IMR-90 (cell line): ENCODE measurements at places on chromosomes 5 and 9. TPM values are rescaled to one million over a fixed set of nuclear protein-coding genes. Genes with fewer than 3 reads are reported as not detected.

Gene RALGDS
- total RNA-seq, result 12.2 and 13.1 TPM in 2 replicates

- DNase-seq, result no peak
These were observed 3.1 kb downstream of the CYSTM1 start for GRCh38 chr5:140178086-140178410.

Gene SLC46A2
- total RNA-seq, result not detected in 2 replicates

Gene MIGA2
- total RNA-seq, result 9.7 and 12.5 TPM in 2 replicates

DNA sequence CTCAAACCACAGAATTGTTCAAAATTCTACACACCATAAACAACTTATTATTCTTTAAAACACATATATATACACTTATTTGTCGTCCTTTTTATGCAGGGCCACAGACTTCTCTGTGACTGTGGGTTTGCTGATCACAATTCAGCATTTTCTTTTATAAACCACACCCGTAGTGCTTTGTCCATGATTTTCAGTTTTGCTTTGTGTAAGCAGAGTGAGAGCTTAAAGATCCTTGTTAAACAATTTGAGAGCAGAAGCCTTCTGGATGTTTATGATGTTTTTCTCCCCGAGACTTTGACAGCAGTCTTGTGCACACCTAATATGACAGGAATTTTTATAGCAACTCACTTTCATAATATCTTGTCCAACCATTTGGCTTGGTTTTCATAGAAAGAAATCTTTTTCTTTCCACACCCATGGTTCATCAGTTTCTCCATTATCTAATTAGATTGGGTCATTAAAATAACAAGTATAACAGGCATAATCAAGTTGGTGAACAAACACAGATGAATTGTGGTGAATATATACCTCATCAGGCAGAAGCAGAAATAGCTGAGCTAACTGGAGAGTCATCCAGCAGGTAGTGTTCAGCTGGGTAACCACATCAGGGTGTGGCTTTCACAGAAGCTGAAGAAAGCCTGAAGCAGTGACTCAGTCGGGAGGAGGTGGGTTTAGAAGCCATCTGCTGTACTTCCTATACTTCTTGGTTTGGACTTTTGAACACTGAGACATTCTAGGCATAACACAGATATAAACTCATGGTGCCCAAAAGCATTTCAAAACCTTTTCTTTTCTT is 232.8 kb downstream of the DOCK8 start:
- peak; percentile 8 for DNase-seq

GRCh38 chr5:33891788-33892619 is at the start of gene ADAMTS12:
TSS of gene ADAMTS12 (minus strand) at chr5:33891990. CDS start at chr5:33891856, 134 bp downstream.
- DNase-seq, result peak; percentile 77

DNA sequence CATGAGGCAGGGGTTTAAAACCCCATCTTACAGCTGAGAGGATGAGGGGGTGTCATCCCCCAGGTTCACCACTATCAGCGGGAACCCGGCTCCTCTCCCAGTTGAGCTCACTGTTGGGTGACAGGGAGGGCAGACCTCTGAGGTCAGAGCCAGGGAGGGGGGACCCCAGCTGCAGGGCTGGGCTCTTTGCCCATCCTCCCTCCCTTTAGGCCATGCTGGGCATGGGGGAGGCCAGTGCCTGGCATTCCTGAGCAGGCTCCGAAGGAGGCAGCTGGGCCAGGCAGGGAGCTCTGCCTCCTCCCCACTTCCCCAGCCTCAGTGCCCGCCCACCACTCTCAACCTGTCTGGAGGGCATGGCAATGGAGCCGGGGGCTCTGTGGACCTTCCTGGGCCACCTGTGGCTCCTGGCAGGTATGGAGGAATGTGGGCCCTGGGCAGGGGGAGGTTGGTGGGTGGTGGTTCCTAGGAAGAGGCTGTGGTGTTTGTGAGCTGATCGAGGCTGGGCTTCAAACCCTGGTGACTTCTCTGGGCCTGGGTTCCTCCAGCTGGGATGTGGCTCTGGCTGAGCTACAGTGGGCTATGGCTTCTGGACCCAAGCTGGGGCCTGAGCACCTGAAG is 12.6 kb downstream of the CRB2 start:
- DNase-seq, result no peak

DNA sequence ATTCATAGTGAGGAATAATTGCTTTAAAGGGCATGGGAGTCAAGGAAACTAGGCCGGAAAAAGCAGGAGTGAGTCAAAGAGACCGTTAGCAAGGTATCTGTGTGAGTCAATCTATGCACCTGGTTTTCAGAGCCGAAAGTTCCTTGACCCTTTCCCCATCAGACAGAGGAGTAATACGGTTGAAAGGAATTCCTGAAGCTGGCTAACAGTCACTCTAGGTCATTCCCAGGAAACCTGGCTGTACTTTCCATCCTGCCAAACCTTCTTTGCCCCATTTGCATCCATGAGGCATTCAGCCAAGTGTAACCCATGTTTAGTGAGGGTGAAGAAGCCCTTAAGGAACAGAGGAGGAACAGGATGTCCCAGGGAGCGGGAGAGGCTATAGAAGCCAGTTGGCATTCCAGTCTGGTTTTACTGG is 16.2 kb downstream of the RBM18 start:
- no peak for DNase-seq

Gene GPRIN1
- 2.5 and 3.0 TPM in 2 replicates for total RNA-seq

Gene FBP2
- total RNA-seq, result not detected in 2 replicates

Gene ZFP2
- 0.18 and 0.56 TPM in 2 replicates for total RNA-seq

Gene INSL6
- total RNA-seq, result not detected in 2 replicates

DNA sequence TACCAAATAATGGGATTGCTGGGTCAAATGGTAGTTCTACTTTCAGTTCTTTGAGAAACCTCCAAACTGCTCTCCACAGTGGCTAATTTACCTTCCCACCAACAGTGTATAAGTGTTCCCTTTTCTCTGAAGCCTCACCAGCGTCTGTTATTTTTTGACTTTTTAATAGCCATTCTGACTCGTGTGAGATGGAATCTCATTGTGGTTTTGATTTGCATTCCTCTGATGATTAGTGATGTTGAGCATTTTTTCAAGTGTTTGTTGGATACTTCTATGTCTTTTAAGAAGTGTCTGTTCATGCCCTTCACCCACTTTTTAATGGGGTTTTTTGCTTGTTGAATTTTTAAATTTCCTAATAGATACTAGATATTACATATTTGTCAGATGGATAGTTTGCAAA is 28.4 kb upstream of the SUSD1 start:
- peak; percentile 59 for DNase-seq

DNA sequence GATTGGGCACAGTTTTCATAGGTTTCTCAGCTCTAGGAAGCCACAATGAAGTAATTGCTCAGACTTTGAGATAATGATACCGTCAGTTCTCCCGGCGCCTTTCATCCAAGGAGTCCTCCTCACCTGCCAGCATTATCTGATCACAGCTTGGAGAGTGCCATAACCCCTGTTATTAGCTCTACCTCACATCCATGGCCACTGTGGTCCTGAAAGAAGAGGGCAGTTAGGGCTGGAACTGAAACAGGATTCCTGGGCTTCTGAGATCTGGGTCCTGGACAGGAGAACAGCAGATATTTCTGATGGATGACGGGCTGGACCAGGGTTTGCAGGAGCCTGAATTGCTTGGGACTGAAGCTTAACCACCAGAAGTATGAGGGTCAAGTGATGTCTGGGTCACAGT is 13.5 kb downstream of the RGS3 start:
- no peak for DNase-seq

DNA sequence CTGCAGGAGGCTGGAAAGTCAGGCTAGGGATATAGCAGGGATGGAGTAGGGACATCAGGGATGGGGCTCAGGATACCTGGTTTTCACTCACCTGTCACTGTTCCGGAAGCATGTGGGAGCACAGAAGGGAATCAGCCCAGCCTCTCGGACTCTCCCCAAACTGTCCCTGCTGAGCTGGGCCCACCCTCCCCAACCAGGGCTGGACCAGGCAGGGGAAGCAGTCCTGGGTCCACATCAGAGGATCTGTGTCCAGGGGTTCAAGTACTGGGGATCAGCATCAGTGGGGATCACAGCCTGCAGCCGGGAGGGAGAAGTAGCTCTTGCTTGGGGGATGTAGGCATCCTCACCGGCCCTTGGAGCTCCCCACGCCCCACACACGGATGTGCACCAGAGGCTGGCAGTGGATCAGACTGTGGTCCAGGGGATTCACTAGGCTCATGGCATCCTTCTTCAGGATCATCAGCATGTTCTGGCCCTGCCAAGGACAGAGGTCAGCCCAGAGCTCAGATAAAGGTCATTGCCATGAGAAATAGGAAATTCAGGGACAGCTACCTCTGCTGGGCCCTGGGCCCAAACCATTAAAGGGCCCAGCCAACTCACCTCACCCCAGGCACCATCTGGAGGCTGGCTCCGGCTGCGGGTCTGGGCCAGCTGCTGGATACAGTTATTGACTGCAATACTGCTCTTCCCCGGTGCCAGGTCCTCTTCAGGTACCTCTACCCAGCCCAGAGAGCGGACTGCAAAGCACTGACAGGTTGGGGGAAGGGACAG is 2.5 kb downstream of the APBB3 start:
- no peak for DNase-seq

GRCh38 chr5:116557669-116558271 is 16.9 kb downstream of the SEMA6A start:
- peak; percentile 8 for DNase-seq

GRCh38 chr5:153546566-153546965 is 56.1 kb downstream of the GRIA1 start:
- no peak for DNase-seq

Gene PCDHA4
- under 0.01 and 0.28 TPM in 2 replicates for total RNA-seq

DNA sequence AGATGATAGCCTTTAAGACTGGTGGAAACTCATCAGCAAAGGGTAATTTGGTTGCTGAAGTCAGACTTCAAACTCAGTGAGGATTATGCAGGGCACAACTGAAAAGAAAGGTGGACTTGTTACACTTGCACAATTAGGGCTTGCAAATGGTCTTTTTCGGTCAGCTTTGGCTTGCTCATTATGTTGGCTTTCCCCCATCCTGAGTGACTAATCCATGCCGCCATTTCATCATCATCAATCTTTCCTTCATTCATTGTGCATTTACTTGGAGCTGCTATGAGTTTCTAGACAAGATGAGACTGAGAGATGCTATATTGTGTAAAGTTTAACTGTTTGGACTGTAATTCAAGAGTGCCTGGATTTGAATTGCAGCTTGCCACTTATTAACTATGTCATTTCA is 134.8 kb upstream of the PPP1R2B start:
- no peak for DNase-seq

Gene AMACR
- total RNA-seq, result 10.0 and 12.9 TPM in 2 replicates

Gene APBA1
- total RNA-seq, result 3.8 and 4.2 TPM in 2 replicates

Gene IFNA2
- total RNA-seq, result not detected in 2 replicates

- no peak for DNase-seq
These were observed 5.6 kb downstream of the GOLPH3 start for GRCh38 chr5:32168460-32169033.

Gene QRFP
- total RNA-seq, result not detected in 2 replicates

Gene TAS2R1
- not detected in 2 replicates for total RNA-seq

DNA sequence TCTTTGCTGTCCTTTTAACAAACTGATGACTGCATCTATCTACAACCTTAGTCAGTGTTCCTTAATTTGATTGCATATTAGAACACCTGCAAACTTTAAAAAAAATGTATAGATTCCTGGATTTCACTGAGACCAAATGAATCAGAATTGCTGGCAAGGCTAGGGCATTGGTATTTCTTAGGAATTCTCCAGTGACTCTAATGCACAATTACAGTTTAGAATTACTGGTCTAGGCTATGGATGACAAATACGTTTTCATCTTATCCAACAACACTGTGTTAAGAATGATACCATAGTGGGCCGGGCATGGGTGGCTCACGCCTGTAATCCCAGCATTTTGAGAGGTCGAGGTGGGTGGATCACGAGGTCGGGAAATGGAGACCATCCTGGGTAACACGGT is 545.9 kb upstream of the RIOK2 start:
- DNase-seq, result peak; percentile 41

Gene OR1Q1
- total RNA-seq, result not detected in 2 replicates

- DNase-seq, result no peak
These were observed 95.7 kb downstream of the NFIB start for GRCh38 chr9:14218253-14218652.

GRCh38 chr5:136225796-136226195 is 32.8 kb upstream of the SMIM32 start:
- DNase-seq, result no peak

Gene GPR151
- total RNA-seq, result not detected in 2 replicates

DNA sequence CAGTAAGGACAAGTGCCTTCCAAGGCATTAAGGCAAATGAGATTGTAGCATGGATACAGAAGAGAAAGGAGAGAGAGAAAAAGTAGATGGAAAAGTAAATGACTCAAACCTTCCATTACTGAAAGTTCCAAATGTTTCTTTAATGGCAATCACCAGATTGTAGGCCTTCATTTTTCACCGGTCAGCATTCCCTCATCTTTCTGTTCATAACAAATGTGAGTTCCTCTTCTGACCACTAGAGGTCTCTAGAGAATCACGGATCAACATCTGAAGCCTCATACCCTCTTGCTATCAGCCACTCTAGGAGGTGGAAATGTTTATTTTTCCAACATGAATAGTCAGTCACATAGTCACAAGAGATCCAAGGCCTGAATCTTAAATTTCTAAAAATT is 73.6 kb upstream of the RPS23 start:
- peak; percentile 89 for DNase-seq

GRCh38 chr5:54009357-54009756 is 301.0 kb downstream of the ARL15 start:
- DNase-seq, result no peak

- DNase-seq, result peak; percentile 63
These were observed 113.9 kb downstream of the DAB2IP start for GRCh38 chr9:121765021-121765950.

- DNase-seq, result no peak
These were observed 69.6 kb upstream of the TMED7 start for GRCh38 chr5:115695310-115695880.

Gene KCNMB1
- total RNA-seq, result not detected in 2 replicates

GRCh38 chr9:5566054-5566618 is 55.8 kb downstream of the PDCD1LG2 start:
- no peak for DNase-seq

- DNase-seq, result no peak
These were observed 6.9 kb downstream of the SHC3 start for GRCh38 chr9:89171693-89172092.

- DNase-seq, result no peak
These were observed 104.2 kb upstream of the ELL2 start for GRCh38 chr5:96065685-96066385.
